GM04504 (cell line): ENCODE measurements at places on chromosomes 4 and X.
A peak's percentile ranks its signal among the peaks of the same experiment; 100 is the strongest.

- no peak for DNase-seq
These were observed 32.4 kb upstream of the UGDH start for GRCh38 chr4:39559626-39560025.

DNA sequence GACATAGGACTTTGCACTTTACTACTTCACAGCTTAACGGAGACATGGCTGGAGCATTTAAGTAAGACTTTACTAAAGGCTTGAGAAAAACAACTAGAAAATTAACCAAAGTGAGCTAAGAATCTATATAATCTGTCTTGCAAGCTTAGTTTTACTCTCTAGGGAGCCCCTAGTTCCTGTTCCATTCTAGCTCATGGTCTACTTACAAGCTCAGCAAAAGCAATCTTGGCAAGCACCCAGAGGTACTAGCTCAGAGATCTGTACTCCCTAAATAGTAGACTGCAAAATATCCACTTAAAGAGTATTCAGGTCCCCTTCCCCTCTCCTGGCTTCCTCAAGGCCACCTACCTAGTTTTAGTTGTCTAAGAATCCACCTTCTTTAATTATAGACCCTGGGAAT lies 469.0 kb downstream of the IDS start:
- DNase-seq = no peak

- DNase-seq = no peak
These were observed 68.4 kb upstream of the ETNPPL start for GRCh38 chr4:108831291-108831690.

DNA sequence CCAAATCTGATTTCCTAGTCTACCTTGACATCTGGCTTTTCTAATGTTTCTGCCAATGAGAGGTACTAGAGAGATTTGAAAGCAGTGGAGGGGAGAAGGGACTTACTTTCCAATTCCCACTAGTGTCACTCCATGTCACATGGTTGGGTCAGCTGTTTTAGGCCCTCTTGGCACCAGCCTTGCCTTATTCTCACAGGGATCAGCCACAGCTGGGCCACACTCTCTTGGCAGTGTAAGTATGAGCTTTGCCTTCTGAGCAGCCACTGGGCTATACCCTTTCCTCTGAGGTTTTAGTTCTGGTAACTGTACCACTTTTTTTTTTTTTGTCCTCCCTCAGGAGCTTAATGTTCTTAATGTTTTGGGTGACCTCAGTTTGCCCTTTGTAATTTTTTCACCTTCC lies 10.2 kb upstream of the ADH1C start:
- no peak for DNase-seq

GRCh38 chr4:16722416-16722815 lies 176.0 kb downstream of the LDB2 start:
- DNase-seq = no peak

DNA sequence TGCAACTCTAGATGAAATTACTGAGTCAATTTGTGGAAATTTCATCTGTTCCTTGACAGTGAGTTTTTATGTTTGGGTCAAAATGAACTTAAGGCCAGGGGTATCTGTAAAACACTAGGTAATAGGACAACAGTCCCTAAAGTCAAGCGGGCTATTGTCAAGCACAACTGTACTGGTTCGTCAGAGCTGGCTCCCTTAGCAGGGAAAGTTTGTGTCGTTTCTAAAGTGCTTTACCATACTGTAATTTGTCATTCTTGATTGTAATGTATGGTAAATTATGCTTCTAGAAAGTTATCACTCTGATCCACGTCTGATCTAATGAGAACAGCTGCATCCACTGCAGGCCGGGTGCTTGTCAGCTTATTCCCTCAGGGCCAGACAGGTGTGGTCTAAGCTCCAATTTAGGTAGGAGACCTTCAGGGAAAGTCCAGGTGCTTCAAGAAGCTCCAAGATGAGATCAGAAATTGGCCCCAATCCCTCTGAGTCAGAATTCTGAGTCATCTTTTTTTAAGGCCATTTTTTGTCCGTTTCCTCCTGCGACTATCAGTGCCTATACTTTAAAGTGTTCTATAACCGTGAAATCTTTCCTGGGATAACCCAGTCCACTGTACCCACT lies 92.2 kb downstream of the PALLD start:
- DNase-seq = no peak

- DNase-seq = no peak
These were observed 341.5 kb downstream of the BCOR start for GRCh38 chrX:39756086-39756883.

DNA sequence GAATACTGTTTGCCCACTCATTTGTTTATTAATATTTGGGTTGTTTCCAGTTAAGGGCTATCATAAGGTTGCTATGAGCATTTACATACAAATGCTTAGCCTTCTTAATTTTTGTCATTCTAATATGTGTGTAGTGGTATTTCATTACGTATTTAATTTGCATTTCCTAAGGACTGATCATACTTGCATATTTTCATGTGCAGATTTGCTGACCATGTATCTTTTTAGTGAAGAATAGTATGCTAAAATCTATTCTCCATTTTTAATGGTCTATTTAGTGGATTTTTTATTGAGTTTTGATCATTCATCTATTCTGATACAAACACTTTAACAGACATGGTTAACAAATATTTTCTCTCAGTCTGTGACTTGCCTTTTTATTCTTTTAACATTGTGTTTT lies 949.5 kb downstream of the RAB28 start:
- no peak for DNase-seq

DNA sequence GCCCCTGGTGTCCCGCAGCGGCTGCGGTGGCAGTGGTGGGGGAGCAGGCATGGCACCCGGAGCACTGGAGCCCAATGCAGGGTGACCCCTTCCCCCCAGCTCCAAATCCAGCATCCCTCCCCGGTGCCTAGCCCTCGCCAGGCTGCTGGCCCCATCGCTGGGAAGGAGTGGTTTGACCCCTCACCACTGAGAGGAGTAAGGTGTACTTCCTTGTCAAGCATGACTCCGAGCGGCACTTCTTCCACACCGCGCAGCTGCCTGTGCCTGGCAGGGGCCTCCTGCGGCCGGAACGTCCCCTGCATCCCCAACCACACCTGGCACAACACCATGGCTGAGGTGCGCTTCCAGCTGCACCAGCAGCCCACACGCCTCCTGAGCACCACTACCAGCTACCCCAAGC lies 27.0 kb downstream of the LRPAP1 start:
- DNase-seq = no peak

GRCh38 chrX:53704854-53705253 lies 18.3 kb upstream of the HUWE1 start:
- DNase-seq = no peak

- DNase-seq = no peak
These were observed 55.2 kb downstream of the HPGD start for GRCh38 chr4:174467107-174467506.

DNA sequence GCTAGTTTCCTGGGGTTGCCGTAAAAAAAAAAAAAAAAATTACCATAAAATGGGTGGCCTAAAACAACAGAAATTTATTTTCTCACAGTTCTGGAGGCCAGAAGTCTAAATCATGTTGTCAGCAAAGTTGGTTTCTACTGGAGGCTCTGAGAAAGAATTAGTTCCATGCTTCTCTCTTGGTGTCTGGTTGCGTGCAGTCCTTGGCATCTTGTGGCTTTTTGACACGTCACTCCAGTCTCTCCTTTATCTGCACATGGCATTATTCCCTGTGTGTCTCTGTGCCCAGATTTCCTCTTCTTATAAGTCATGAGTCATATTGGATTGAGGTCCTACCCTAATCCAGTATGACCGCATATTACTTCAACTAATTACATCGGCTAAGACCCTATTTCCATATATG lies 38.7 kb downstream of the SPATA4 start:
- peak; percentile 79 for DNase-seq

DNA sequence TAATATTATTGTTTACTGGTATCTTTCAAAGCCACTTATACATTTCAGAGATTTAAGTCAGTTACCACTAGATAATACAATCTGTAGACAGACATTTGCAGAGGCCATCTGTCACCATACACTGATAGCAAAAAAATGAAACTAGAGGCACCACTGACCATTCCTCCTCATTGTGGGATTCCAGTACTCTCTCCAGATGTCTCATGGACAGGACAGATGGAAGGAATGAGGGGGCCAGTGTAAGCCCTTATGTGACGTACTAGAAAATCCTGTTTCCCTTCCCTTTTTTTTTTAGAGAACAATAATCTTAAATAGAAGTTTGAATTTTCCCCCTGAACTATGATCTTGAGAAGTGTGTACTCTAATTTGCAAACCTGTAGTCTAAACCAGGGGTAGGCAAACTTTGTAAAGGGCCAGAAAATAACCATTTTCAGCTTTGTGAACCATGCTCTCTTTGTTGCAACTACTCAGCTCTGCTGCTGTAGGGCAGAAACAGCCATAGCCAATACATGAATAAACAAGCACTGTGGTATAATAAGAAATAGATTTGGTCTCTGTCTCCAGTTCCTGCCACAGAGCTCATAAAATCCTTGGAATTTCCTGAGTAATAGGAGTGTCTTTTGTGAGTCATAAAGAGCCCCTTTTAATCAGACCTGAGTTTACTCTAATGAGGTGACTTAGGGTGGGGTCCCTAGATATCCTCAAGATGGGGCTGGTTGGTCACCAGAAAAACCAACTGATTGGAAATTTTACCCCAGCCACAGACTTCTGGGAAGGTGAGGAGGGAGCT lies 90.4 kb downstream of the MOSPD2 start:
- peak; percentile 27 for DNase-seq

- no peak for DNase-seq
These were observed 55.4 kb downstream of the NELFA start for GRCh38 chr4:1953335-1953734.

DNA sequence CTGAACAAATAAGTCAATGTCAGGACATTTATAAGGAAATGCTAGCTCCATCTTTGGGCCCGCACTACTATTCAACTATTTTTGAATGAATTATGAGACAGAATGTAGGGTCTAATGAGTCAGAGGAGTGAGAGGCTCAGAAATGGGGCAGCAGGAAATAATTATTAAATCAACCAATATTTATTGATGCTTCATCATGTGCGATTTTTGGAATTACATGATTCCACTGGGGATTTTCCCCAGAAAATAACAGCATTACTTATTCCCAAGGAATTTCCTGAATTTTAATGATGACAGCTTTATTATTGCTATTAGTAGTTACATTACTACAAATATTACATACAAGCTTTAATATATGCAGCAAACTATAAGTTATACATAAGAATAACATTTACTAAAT lies 49.3 kb upstream of the PHF8 start:
- DNase-seq = no peak

DNA sequence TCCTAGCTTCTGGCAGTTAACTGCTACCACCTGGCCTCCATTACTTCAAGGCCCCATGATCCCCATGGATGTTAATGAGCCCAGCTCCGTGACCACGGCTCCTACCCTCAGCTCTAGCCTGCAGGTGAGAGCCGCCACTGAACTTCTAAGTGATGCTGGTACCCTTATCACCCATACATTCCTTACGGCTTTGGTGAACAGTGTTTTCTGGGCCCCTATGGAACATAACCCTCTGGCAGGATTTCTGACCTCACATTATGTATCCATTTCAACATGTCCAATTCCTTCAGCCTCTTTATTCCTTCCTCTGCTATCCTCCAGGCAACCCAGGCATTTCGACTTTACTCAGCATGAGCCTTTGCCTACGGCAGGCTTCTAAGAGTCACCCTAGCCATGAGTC lies 24.6 kb downstream of the PAGE4 start:
- DNase-seq = no peak

DNA sequence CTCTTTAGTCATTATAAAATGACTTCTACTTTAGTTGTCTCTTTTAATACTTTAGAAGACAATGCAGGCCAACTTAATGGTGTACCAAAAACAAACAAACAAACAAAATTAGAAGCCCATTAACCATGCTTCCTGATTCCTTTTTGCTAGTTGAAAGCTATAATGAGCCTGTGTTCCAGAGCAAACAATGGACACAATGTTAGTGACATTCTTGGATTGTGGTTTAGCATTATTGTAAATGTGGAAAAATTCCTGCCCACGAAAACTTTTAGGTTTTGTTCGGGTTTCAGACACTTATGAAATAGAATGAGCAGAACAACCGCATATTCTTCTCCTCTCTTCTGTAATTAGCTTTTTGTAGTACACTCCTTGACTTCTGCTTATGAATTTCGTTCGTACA lies 1682.7 kb upstream of the PCDH7 start:
- no peak for DNase-seq

DNA sequence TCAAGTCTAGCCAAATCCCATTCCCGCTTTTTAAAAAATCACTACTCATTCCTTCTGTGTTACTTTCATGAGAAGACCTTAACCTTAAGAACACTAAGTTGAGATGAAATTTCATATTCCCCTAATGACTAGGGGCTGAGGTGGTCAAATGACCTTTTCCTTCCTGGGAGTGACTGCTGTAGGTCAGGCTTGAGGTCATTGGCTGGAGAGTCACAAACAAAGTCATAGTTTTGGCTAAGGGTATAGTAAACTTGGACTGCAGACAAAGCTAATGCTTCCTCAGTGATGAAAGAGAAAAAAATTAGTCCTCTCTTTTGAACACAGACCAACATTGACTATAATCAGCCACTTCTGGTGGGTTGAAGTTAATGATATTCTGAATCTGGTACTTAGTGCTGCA lies 16.0 kb upstream of the FGF2 start:
- DNase-seq = no peak

DNA sequence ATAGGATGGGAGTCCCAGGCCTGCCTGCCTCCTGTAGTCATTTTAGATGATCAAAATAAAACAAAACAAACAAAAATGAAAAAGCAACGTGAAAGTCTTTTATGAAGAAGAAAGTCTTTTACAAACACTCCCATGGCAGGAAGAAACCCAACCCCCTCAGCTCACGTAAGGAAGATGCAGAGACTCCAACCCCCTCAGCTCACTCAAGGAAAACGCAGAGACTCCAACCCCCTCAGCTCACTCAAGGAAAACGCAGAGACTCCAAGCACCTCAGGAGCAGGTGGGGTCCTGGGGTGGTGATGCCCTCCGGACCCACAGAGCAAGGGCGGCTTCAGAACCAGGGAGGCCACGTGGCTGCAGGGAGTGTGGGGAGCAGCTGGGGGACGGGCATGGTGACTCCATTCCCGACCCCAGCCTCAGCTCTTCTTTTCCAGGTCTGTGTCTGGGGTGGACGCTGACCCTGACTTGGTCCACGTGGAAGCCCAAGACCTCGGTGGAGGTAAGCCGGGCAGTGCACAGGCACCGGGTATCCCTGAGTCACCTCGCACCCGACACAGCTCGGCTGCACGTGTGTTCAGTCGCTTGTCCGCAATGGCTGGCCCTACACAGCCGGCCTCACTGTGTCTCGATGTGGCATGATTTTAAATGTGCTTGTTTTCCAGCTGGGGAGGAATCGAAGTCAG lies 226.5 kb upstream of the PSAPL1 start:
- no peak for DNase-seq

GRCh38 chr4:101651778-101652177 lies 138.8 kb upstream of the BANK1 start:
- no peak for DNase-seq

DNA sequence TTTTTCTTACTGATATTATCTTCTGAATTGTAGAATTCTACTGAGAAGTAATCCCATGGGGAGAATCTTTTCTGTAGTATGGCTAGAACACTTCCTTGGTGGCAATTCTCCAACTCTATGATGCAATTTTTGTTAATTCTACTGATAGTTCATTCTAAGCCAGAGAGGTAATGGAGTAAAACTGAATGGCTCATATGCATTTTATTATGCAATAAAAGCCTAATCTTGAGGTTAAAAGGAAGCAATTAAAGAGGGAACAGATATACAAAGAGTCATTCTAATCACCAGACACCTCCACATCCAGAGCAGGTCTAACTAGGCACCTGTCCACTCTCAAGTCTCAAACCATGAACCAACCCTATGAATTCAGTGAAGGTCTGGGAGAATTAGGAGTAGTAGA lies 9.7 kb downstream of the RAP2C start:
- no peak for DNase-seq
